Stomach (tissue), 19 donors: ENCODE measurements at places on chromosomes 4 and X.

- peak; percentile 87 for DNase-seq
These were observed at the start of gene BMPR1B for GRCh38 chr4:94757192-94758140. TSS of gene BMPR1B (plus strand) at chr4:94757955. CDS start at chr4:95104425, 346,470 bp downstream.

DNA sequence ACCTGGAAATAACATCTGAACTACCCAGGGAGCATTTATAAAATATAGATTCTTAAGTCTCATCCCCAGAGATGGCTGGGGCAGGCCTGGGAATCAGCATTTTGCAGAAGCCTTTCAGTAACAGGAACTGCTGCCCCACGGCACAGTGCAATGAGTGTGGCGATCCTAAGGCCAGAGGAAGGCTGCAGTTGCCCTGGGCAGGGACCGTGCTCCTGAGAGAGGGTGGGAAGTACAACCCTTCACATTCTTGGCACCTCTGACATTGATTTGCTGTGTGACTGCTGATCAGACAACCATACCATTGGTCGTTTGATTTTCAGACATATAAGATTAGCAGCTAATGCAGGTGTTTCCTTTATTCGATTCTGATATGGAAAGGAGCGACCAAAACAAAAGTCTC is 233.6 kb downstream of the STIM2 start:
- DNase-seq = no peak

DNA sequence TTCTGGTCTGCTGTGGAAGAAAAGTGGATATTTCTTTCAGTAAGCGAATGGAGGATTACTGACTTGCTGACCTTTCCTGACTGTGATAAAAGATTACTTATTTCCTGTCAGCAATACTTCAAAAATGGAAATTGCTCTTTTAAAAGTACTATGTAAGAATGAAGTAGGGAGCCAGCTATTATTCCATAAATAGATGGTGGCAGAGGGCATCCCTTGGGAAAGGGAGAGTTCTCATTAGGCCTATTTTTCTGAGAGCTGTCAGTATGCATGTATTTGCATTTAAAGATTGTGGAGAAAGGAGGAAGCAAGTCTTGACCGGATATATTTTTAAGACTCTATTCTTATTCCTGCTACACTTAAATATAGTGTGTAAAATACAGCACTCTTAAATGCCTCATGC is 37.2 kb downstream of the TMEM47 start:
- no peak for DNase-seq

- DNase-seq = no peak
These were observed 11.5 kb downstream of the PPARGC1A start for GRCh38 chr4:23878246-23878891.

DNA sequence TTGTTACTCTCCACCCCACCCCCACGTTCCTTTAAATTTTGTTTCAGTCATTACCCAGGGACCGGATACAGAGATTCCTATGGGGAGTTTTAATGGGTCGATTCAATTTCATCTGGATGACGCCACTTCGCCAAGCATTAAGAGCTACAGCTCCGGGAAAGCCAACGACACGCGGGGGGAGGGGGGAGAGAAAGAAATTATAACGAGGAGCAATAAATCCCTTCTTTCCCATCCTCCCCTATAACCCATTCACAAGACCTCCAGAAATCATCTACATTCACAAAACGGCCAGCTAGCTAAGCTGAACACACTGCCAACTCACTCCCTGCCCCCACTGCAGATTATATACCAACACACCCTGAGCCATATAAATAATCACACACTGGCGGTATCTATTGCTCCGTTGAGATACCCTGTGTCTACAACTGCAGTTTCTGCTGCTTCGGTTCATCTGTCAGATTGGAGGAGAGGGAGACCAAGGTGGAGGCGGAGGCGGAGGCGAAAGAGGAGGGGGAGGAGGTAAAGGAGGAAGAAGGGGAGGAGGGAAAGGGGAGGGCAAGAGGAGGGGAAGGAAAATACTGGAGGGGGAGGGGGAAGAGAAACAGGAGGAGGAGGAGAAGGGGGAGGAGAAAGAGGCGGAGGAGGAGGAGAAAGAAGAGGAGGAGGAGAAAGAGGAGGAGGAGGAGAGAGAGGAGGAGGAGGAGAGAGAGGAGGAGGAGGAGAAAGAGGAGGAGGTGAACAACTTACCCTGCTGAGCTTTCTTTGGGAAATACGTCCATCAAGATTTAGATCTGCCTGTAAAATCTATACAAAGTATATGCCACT is 113.9 kb upstream of the VAMP7 start:
- peak; percentile 85 for DNase-seq
